ENCODE measurements at places on chromosomes 4 and X.

DNA sequence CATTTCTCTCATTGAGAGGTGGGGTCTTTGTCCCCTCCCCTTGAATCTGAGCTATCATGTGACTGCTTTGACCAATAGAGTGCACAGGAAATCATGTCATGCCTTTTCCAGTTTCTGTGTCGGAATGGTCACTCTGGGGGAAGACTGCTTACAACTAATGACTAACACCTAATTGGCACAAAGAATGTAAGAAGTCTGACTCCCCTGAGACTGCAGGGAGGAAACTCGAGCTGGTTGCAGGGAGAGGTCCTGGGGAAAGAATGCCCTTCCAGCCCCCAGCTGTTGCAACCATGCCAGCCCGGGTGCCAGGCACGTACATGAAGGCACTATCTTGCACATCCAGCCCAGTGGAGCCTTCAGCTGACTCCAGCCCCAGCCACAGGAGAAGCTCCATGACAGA lies 254.2 kb downstream of the DHX15 start:
- no peak for DNase-seq

DNA sequence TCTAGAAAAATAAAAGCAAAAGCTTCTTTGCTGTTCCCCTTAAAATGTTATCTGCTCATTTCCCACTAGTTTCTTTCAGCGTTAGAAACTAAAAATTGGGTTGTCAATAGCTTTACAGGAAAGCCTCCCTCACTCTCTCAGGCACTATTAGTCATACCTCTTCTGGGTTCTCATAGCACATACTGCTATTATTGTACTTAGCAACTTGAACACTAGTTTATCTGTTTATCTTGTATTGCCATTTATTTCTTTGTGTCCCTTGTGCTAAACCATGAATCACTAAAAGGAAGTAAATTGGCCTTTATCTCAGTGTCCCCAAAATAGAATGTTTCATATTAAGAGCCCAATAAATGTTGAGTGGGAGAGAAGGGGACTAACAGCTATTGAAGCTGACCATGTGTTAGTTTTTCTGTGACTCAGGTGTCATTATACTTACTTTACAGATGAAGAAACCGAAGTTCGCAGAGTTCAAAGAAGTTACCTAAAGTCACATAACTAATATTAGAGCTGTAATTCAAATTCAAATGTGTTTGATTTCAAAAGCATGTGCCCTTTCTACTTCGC lies 124.8 kb upstream of the CITED1 start:
- no peak for DNase-seq

DNA sequence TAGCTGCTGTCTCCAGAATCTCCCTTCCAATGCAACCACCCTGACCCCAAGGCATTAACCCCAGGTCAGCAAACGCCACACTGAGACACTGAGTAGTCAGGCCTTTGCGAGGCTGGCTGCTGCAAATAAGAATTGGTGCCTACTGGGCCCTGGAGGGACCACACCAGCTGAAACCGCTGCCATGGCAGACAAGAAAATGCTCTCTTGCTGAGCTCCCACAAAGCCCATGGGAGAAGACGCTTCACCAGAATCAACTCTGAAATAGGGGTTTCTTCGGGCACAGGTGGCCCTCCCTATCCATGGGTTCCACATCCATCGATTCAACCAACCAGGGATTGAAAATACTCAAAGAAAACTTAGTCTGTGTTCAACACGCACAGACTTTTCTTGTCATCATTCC lies 26.7 kb upstream of the CRMP1 start:
- DNase-seq: no peak

DNA sequence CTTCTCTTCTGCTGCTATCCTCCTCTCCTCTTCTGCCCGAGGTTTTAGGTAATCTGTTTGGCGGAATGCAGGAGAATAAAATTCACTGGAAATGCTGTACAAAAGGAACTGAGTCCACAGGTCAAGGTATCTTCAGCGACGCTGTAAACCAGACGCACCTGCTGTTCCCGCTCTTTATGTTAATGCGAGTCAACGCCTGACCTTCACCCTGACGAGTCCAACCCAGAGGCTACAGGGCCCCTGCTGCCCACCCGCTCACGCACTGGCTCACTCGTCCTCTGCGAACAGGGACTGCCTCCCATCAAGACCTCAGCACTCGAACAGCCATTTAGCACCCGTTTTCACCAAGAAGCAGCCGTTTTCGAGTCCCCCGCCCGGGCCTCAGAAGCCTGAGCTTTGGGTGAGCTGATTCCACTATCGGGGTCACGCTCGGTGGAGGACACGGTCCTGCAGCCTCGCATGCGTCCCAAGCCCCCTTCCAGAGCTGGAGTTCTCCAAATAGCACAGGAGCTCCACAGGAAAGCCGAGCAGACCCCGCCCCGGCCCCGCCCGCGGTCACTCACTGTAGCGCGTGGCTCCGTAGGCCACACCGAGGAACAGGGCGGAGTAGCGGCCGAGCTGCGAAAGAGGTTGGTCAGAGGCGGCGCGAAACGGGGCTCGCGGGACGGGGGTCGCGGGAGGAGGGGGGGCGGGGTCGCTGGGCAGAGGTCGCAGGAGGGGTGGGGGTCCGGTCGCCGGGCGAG lies 556 bp downstream of the ATP5ME start:
- DNase-seq: no peak

- no peak for DNase-seq
These were observed 177.3 kb upstream of the FAT1 start for GRCh38 chr4:186900984-186901383.

GRCh38 chr4:56684320-56685050 lies 3.4 kb upstream of the HOPX start:
- no peak for DNase-seq

DNA sequence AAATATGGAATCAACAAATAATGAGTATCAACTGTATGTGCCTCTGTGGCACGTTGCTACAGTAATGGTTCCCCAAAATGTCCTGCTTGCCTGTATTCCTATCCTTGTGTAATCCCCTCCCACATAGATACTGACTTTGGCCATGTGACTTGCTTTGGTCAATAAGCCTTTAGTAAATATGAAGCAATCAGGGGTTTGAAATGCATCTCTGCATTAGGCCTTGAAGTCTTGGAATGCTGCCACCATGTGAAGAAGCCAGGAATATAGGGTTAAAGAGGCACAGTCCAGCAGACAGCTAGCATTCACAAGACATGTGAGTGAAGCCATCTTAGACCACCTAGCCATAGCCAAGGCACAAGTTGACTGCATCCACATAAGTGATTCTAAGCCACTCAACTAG lies 190.9 kb downstream of the GABRB1 start:
- DNase-seq: no peak

DNA sequence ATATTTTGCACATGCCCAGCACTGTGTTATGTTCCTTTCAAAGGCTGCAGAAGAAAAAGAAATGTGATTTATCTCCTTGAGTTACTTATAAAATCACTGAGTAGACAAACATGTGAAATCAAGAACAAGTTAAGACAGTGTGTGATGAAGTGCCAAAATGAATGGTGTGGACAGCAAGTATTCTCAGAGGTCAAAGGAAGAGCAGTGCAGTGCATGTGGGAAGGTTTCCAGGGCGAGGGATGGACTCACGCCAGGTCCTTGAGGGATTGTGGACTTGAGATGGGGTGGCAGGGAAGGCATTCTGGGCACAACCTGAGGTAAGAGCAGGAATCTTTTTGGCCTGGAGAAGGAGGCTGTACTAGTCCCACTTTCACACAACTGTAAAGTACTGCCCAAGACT lies 115.5 kb downstream of the FNIP2 start:
- DNase-seq: no peak

- no peak for DNase-seq
These were observed 685 bp upstream of the NDNF start for GRCh38 chr4:121073004-121073435.

GRCh38 chr4:156038772-156039171 lies 85.1 kb upstream of the CTSO start:
- DNase-seq: no peak

DNA sequence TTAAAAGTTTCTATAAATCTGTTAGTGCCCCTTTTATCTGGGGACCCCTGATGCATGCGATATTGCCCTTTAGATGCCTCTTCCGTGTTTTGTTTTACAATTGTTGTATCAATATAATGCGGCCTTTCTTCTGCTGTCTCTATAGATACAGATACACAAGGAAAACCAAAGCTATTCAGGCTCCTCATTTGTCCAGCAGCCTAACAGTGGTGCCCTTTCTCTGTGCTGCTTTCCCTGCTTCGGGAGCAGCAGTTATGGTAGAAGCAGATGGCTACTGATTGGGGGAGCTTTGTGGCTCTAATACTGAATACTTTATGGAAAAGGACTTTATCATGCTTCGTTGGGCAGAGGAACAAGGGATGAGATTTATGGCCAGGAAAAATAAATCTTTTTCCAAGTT lies 10.6 kb upstream of the PRDM8 start:
- DNase-seq: no peak

GRCh38 chrX:4181782-4182407 lies 468.4 kb upstream of the PRKX start:
- no peak for DNase-seq

DNA sequence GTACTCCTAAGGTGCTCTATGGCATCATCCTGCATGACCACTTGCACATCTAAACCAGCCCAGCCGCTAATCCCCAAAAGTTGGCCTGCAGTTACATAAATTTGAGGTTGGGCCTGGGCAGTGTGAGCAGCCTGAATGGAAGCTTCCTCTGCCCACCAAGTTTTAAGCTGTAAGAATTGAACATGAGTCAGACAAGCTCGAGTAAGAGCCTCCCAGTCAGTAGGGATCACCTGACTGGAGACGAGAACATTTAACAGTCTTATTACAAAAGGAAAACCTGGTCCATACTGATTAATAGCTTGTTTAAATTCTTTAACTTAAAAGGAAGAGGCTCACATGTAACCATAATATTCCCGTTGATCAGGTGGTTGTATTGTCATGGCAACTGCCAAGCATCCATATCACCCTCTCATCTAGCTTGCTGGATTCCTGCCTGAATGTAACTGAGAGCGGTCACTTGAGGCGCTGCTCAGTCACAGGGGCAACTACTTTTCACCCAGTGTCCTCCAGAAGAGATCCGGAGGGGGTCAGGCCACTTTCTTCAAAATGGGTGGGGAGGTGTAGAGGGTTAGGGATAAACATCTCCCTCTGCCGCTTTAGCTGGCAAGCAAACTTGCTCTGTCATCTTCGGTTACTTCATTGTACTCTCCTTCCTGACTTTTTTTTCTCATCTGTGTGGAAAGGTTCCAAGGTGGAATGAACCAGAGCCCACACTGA lies 56.6 kb upstream of the WDR1 start:
- no peak for DNase-seq

DNA sequence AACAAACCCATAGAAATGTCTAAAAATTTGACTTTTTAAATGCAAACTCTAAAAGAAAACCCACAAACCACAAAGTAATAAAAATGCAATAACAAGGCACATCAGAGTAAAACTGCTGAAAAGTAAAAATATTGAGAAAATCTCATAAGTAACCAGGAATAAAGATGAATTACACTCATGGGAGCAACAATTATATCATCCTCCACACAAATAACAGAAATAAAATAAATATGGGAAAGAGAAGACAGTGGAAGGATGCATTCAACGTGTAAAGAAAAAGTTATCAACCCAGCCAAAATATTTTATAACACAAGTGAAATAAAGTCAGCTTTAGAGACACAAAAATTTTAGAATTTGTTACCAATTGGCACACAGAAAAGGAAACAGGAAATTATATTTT lies 1420.2 kb downstream of the PCDH18 start:
- DNase-seq: no peak

DNA sequence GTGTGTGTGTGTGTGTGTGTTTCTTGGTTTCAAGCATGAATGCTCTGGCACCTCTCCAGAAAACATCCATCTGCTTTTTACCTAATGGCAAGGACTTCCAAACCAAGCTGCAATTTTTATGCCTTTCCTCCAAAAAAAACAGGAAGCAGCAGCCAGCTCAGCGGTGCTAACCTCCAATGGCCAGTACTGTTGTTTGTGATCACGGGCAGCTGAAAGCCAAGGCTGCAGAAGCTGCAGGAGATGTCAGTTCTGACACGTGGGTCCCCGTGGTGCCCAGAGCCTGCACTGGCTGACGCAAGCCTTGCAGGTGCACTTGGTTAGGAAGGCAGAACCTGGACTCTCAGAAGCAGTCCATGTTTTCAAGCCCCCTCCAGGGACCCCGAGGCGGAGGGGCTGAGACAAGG lies 313.6 kb upstream of the DDX53 start:
- DNase-seq: no peak

All from activated CD4-positive, alpha-beta memory T cell treated with anti-CD3 and anti-CD28 coated beads for 36 hours (primary cell).